GM12892 (cell line): ENCODE measurements at places on chromosomes 11 and 22.

DNA sequence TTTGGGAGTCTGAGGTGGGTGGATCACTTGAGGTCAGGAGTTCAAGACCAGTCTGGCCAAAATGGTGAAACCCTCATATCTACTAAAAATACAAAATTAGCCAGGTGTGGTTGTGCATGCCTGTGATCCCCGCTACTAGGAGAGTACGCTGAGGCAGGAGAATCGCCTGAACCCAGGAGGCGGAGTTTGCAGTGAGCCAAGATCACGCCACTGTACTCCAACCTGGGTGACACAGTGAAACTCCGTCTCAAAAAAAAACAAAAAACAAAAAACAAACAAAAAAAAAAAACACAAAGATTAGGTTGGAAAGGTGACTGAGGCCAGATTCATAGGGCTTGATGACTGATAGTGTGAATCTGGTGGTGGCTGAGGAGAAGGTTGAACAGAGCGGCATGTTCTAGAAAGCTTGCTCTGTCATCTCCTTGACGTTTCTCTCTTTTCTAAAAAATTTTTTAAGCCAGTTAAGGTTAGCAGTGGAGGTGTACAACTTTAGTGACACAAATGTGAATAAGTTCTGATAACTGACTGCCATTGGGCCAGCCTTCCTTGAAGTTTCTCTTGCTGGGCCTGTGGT is 40.9 kb downstream of the TXN2 start:
- no peak for DNase-seq

DNA sequence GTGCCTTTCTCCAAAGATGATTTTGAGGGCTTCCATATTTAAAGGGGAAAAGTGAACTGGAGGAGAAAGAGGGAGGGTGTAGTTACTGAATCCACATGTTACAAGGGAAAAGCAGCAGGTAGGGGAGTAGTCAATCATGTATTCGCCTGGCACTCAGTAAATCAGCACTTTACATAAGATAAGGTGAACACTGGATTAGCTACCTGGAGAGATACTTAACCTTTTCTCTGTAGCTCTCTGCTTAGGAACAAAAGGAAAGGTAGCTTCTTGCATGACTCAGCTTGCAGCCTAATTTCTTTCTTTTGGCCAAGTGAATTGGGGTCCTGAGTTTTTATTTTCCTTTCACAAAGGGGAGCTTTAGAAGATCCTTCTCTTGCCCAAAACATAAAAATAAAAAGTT is 43.3 kb upstream of the PHF21B start:
- DNase-seq, result no peak

DNA sequence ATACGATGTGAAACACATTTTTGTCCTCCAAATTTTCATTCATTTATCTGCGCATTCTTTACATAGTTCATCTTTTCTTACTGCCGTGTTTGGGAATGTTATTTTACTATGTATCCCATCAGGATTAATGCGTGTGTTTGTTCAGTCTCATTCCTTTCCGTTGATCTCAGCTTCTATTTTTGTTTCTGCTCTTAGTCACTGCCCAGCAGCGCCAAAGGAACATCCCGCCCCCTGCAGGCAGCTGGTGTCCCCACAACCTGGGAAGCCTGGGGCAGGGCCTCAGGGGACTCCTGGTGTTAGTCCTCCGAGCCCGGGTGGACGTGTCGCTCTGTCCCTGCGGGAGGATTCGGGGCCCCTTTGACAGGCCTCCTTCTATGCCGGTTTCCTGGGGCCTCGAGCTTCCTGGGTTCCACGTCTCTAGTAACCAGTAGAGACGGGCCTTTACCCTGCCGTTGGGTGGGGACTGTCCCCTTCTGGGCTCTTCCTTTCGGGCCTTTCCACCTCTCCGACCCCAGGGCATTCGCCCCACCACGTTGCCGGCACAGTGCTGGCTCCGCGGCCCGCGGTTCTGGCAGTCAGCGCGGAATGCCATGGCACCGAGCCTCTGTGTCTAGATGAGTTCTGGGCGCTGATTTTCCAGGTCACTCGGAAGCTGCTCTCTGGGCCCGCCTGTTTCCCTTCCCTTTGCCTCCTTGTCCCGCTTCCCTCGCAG is 39.8 kb downstream of the WEE1 start:
- DNase-seq, result peak; percentile 76

GRCh38 chr22:19865141-19865829 is 10.6 kb upstream of the GNB1L start:
- DNase-seq, result no peak

DNA sequence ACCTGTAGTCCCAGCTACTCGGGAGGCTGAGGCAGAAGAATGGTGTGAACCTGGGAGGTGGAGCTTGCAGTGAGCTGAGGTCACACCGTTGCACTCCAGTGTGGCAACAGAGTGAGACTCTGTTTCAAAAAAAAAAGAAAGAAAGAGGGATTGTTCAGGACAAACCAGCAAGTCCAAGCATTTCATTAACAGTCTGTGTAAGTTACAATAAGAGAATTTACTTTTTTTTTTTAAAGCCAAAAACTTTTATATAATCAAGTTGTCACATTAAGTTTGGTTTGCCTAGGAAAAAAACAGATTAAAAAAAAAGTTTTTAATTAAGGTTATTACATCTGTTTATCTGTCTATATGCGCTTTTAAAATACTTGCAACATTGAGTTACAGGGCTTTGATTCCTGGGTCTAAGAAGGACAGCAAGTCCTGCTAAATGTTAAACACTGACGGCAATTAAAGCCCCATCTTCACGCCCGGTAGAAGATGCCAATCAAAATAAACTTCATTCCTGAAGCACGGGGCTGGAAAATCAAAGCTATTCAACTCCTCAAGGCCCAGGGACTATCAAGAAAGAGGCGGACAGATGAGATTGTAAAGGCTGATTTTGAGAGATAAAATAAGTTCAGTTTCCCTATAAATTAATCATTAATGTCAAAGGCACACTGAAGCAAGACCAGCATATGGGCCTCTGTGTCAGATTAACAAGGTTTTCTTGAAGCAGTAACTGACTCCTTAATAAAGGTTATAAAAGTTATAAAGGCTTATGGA is 10.7 kb downstream of the TMEM138 start:
- no peak for DNase-seq

DNA sequence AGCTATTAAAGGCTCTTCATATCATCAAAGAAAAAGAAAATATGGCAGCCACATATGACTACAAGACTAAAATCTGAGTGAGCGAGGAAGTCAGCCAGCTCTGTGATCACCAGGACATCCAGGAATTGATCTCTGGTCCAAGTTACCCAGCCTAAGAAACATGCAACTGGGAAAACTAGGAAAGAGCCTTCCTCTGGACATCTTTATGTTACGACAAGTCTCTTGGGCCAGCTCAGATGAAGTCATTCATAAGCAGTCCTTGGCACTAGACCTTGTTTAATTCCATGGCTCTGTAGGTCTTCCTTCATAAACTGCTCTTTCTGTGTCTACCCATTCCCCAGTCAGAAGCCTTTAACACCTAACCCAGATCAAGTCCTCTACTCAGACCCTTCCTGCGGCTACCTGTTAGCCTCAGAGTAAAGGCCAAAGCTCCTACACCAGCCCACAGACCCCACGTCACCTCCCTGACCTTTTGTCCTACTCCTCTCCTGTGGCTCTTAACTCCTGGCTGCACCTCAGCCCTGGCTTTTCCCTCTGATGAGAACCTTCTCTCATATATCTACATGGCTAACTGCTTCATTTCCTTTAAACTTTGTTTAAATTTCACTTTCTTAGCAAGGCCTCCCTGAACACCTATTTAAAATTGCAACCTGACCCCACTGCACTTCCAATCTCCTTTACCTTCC is 134.0 kb downstream of the KIF18A start:
- no peak for DNase-seq

GRCh38 chr11:63019506-63019905 is 3.9 kb upstream of the SLC22A8 start:
- no peak for DNase-seq

- no peak for DNase-seq
These were observed 92.9 kb upstream of the USP47 start for GRCh38 chr11:11748706-11749365.

GRCh38 chr11:46427364-46427763 is 35.8 kb upstream of the CHRM4 start:
- DNase-seq, result no peak

DNA sequence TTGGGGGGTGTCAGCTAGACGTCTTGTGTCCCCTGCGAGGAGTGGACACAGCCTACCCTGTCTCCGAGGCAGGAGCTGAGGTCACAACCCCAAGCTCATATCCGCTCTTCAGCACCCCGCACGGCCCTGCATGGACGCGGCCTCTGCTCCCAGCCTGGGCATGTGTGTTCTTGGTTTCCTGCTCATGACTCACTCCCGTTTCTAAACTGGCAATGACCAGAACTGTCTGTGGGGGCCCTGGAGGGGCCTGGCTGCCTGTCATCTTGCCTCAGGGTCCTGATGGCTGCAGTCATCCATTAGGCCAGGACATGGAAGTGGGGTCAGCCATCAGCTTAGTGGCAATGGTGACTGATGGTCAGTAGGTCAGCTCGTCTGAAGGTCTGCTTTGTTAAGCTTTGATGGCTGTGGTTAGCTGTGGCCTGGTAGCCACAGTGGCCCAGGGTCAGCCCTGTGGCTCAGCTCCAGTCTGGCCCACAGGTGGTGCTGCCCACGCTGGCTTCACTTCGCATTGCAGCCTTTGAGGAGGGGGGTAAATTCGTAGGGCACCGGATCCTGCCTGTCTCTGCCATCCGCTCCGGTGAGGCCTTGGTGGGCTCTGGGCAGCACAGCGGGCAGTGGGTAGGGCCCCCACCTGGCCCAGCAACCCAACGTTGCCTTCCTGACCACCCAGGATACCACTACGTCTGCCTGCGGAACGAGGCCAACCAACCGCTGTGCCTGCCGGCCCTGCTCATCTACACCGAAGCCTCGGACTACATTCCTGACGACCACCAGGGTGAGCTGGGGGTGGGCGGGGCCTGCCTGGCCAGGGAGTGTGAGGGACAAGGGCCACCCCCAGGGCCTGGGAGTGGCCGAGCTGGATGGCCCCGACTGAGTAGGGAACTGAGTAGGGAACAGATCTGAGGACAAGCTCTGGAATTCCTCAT is 12.0 kb downstream of the PLCB3 start:
- no peak for DNase-seq

- DNase-seq, result no peak
These were observed 50.3 kb downstream of the CHRDL2 start for GRCh38 chr11:74680703-74681531.

GRCh38 chr22:28741200-28741784 is 328 bp downstream of the CHEK2 start:
- DNase-seq, result no peak

- no peak for DNase-seq
These were observed 18.4 kb upstream of the TMEM191C start for GRCh38 chr22:21448627-21449416.

DNA sequence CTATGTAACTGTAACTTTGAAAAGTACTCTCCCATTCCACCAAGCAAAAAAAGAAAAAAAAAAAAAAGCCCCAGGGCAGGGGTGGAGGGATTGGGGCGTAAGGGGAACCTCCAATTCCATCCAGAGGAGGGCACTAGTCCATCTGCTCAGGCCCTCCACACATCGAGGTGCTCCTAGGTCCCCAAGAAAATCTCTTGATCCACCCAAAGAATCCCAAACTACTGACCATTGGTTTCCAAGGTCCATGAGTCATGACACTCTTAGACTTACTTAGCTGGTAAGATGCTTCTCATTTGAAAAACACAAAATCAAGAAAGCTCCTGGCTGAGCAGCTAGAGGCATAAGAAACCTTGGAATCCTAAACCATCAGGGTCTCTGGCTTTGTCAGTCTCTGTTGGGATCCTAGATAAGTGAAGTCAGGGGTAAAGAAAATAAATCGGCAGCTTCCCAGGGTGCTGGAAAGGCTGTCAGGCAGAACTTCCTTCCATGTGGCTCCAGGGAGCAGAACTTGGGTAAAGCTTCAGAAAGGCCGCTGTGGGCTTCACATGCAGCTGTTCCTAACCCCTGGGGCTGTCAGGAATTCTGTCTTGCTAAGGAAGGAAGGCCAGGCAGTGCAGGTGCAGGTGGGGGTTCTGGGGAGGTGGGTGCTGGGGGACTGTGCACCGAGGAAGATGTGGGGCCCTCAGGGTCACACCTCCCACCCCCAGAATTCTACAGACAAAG is 49.4 kb upstream of the ADA2 start:
- no peak for DNase-seq

DNA sequence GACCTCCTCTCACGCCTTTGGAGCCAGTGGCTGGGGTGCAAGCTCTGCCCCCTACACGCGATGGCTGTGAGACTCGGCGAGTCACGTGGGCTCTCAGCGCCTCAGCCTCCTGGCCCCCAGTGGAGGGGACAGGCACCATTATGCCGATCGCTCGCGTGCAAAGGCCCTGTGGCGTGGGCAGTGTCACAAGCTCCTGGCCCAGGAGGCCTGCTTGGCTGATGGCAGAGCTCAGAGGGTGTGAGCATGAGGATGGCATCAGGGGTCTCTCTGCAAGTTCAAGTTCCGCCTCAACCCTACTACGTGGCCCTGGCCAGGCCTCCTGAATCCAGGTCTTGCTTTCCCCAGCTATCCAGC is 90.8 kb upstream of the KCNQ1OT1 start:
- DNase-seq, result no peak

DNA sequence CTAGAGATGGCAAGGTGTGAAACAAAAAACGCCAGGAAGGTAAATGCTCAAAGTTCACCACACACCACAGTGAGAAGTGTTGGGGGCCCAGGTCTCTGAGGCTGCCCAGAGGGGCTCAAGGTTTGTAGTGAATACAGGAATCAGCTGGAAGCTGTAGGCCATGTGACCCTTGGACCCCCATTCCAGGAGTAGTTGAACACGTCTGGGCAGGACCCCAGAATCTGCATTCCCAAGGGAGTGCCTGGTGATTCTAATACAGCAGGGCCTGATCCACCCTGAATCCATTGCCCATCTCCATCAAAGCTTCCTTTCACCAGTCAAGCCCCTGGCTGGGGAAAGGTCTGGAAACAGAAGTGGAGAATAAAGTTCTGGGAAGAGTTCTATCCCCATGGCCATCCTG is 70.8 kb upstream of the B3GAT1 start:
- DNase-seq, result no peak
